ENCODE measurements at places on chromosomes 2 and 18.

GRCh38 chr2:38526195-38526594 is 76.5 kb downstream of the HNRNPLL start:
- no peak for DNase-seq

DNA sequence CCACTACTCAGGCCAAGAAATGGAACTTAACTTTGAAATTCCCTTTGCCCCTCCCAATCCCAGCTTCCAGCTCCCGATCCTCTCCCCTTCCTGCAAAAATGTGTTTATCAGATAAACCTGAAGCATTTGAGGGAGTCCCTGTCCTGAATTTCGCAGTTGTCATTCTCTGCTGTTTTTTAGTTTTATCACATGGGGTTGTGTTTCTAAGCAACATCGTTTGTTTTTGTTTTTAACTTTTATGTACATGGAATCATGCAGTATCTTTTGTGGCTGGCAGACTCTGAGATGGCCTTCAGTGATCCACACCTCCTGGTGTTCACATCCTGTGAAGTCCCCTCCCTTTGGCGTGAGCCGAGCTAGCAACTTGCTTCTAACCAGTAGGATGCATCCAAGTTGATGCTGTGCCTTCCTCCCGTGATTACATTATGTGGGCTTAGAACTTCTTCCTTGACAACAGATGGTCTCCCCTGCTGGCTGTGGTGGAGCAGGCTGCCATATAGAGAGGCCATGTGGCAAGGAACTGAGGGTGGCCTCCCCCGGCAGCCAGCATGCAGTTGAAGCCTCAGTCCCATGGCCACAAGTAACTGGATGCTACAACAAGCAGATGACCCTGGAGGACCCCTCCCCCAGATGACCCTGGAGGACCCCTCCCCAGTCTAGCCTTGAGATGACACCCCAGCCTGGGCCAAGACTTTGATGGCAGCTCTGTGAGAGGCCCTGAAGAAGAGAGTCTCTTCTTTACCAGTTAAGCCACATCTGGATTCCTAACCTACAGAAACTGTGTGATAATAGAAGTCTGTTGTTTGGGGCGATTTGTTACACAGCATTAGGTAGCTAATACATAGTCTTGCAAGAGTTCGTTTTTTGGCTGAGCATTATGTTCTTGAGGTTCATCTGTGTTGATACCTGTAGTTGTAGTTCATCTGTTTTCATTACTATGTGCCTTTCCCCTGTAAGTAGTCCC is 27.7 kb downstream of the SH3BP4 start:
- no peak for DNase-seq

DNA sequence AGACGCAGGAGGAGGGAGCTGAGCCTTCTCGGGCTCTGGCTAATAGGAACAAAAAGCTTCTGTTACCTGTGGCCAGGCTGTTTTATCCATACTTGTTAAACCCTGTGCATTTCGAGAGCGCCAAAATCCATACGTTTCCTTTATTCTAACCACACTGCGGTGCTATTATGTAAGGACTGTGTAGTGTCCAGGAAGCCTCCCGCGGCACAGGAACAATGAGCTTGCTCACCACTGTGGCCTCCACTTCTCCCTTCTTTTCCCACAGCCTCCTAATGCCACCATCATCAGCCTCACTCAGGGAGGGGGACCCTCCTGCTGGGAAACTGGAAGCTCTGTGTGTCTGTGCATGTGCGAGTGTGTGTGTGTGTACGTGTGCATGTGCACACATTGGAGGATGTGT is 268.5 kb downstream of the HAUS1 start:
- no peak for DNase-seq

DNA sequence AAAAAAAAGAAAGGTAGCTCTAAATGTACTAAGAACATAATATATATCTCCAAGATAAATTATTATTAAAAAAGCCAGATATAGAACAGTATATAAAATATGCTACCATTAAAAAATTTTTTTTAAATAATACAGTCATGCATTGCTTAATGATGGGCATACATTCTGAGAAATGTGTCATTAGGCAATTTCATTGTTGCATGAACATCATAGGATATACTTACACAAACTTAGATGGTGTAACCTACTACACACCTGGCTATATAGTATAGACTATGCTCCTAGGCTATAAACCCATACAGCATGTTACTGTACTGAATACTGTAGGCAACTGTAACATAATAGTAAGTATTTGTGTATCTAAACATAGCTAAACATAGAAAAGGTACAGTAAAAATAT is 18.3 kb upstream of the LAPTM4A start:
- no peak for DNase-seq

DNA sequence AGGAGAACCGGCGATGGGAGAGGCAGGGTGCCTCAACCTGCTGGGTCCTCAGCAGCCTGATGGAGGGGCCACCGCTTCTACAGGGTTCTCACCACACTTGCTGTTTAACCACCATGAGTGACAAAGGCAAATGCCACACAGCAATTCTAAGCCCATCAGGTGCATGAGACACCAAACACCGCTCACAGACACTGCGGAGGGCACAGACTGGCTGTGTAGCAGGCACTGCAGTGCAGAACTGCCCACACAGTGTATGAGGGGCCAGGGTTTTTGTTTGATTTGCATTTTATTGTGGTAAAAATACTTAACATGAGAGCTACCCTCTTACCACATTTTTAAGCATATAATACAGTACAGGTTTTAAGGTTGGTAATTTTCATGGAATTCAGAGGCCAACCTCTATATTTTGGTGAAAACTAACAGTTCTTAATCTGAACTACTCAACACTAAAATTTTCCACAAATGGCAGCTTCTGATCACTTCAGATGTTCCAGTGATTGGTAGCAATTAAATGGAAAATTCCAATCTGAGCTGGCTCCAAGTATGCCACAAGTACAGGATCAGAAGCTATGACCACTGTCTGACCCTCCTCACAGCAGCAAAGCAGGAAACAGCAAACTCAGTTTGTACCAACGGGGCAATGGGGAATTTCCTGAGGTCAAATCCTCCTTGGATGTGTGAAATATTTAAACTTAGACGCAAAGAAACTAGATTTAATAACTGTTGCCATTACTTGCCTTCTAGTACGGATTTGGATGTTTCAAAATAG is 67.7 kb downstream of the FAM210A start:
- DNase-seq, result no peak

DNA sequence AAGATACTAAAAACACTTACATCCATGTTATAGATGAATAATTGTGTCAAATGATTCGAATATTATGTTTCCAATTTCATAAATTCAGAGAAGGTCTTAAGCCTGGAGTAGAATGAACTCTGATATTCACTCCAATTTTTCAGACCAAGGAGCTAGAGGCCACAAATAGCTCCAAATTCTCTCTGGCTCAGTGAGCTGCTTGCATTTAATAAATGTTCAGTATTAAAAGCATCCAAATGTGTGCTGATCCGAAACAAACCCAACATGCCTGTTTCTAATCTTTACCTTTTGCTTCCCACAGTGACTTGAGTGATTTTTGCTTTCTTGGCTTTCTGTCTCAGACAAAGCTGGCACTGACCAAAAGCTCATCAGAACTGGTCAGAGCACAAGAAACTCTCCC is 291.4 kb downstream of the CCDC85A start:
- no peak for DNase-seq

DNA sequence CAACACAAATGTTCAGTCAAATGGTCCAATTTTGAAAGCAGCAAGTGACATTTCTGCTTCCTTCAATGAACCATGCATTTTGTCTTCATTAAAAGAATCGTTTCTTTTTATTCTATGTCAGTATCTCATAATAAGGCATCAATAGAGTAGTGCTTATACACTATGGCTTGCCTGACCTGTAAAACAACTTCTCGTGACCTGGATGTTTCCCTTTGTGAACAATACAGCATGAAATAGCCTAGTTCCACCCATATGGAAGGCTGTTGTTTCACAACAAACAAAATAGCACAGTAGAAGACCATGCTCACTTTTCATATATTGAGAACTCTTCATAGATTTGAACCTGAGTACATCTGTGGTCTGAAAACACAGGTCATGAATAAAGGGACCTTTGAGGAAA is 104.3 kb upstream of the PIK3C3 start:
- no peak for DNase-seq

- no peak for DNase-seq
These were observed 98.7 kb downstream of the CLIP4 start for GRCh38 chr2:29213888-29214291.

- DNase-seq, result peak; percentile 84
These were observed 2.5 kb upstream of the MREG start for GRCh38 chr2:216015722-216016464.

GRCh38 chr2:157899125-157899839 is 23.2 kb upstream of the ACVR1 start:
- peak; percentile 45 for DNase-seq

- no peak for DNase-seq
These were observed 24.4 kb upstream of the AGFG1 start for GRCh38 chr2:227447606-227448005.

GRCh38 chr2:117723888-117724434 is 90.5 kb upstream of the DDX18 start:
- no peak for DNase-seq

DNA sequence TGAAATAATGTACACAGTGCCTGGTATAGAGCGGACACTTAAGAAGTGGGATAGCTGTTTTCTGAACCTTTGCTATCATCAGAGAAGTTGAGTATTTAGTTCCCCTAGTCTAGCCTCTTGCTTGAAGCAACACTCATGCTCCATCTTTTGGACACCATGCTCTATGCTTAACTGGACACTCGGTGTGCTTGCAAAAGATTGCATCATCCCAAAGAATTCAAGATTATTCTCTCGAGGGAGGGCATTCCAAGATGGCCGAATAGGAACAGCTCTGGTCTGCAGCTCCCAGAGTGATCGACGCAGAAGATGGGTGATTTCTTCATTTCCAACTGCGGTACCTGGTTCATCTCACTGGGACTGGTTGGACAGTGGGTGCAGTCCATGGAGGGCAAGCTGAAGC is 143.9 kb upstream of the FSHR start:
- no peak for DNase-seq
